ENCODE measurements at places on chromosomes 2 and 18.

GRCh38 chr18:57441071-57441794 lies 6.1 kb downstream of the ONECUT2 start:
- DNase-seq, result no peak

GRCh38 chr2:118089139-118089800 lies 999 bp downstream of the INSIG2 start:
- DNase-seq, result no peak

GRCh38 chr2:28469304-28469703 lies 26.6 kb upstream of the PLB1 start:
- no peak for DNase-seq

- DNase-seq, result no peak
Measured at GRCh38 chr2:119181791-119182445, 23.4 kb upstream of the C1QL2 start.

DNA sequence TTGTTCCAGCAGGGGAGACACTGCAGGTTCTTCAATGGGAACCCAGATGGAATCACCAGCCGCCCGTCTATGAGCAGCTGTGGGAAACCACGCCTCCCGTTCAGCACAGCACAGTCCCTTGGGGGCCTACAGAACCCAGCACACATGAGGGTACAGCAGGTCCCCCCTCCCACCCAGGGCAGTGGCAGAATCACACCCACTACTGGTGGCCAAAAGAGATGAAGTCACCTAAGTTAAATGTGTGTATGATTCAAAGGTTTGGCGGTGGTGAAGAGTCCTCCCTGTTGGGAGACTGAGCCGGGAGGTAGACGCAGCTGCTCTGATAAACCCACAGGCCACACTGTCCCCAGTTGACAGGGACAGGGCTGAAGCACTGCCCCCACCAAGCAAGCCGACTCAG lies 44.3 kb downstream of the L3MBTL4 start:
- no peak for DNase-seq

DNA sequence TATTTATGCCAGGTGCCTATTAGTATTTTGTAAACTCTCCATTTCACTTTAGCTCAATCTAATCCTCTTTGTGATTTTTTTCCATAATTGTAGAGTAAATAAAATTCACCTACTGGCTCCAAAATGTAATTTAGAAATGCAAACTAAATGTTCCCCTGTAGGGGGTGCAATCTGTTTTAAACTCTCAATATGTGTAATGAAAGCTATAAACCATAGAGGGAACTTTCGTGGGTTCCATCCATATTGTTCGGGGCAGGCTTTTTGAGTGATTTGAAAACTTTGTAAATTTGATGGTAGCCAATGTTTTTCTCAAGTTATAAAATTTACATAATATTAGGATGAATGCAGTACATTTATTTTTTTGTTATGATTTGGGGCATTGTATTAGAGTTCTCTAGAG lies 49.4 kb downstream of the TSPYL6 start:
- no peak for DNase-seq

GRCh38 chr2:199739413-199740110 lies 111.4 kb downstream of the FTCDNL1 start:
- DNase-seq, result peak; percentile 46

GRCh38 chr2:239165206-239165831 lies 235.5 kb downstream of the HDAC4 start:
- DNase-seq, result no peak

All from stimulated activated CD4-positive, alpha-beta T cell treated with anti-CD3 and anti-CD28 coated beads, Interleukin-1b, Interleukin-23, amount 100 ng/mL, for 1 hour (primary cell).